ENCODE measurements at places on chromosomes 11 and 22.

GRCh38 chr11:116856423-116856822 lies 19.0 kb upstream of the APOA1 start:
- DNase-seq = no peak

- DNase-seq = no peak
Observed at GRCh38 chr11:31960126-31960525, 130.7 kb upstream of the RCN1 start.

DNA sequence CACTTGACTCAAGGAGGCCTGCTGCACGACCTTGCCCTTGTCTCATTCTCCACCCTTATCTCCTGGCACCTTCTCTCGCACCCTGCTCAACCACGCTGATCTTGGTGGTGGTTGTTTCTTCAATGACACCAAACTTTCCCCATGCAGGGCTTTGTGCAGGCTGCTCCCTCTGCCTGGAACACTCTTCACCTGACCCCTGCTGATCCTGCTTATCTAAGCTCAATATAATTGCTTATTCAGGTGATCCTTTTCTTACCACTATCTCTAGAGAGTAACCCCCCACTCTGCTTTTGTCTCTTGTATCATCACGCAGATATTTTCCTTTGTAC lies 604.4 kb downstream of the BUD13 start:
- DNase-seq = no peak

GRCh38 chr11:31822927-31823643 lies 12.0 kb upstream of the PAX6 start:
- DNase-seq = no peak

GRCh38 chr11:47327025-47327424 lies 25.5 kb downstream of the MYBPC3 start:
- no peak for DNase-seq

DNA sequence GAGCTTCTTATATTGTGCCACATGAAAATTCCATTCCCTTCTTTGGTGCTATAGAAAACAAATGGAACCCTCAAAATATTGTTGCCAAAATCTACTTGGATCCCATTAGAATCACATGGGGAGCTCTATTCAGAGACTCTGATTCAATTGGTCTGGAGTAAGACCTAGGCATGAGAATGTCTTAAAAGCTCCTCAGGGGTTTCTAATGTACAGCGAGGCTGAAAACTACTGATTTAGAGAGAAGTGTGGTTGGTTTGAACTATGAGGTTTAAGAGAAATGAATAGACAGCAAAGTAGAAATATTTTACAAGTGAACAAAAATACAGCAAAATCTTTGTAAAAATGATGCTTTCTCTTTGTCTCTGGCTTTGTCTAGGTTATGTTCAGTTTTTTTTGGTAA lies 514.7 kb downstream of the CNTN5 start:
- DNase-seq = no peak

DNA sequence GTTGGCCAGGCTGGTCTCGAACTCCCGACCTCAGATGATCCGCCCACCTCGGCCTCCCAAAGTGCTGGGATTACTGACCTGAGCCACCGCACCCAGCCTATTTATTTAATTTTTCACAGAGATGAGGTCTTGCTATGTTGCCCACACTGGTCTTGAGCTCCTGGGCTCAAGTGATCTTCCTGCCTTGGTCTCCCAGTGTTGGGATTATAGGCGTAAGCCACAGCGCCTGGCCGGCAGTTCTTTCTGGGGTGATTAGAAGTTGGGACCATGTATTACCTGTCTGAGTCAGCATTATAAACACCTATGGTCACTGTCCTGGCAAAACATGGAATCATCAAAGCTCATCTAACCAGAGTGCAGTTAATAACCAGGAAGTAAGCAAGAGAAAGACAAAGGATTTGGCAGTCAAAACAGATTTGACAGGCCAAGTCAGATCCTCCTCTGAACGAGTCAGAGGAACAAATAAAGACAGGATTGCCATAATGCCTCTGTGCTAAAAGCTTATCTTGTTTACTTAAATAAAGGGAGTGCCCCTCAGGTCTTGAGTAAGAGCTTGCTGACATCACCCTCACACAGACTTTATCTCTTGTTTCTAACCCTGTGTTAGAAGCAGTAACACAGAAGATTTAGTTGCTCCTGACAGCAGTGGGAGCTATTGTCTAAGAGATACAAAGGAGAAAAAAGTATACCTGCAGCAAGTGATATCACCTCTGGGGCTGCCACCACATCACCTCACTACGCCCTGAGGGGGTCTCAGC lies 3.7 kb downstream of the SERPIND1 start:
- no peak for DNase-seq

GRCh38 chr11:63869171-63869591 lies 30.3 kb downstream of the MARK2 start:
- no peak for DNase-seq

GRCh38 chr22:23315341-23315917 lies 135.1 kb downstream of the BCR start:
- peak; percentile 32 for DNase-seq

- no peak for DNase-seq
Observed at GRCh38 chr11:78714539-78714938, 139.9 kb upstream of the NARS2 start.

- no peak for DNase-seq
Observed at GRCh38 chr11:1655168-1656060, 25.8 kb downstream of the KRTAP5-5 start.

DNA sequence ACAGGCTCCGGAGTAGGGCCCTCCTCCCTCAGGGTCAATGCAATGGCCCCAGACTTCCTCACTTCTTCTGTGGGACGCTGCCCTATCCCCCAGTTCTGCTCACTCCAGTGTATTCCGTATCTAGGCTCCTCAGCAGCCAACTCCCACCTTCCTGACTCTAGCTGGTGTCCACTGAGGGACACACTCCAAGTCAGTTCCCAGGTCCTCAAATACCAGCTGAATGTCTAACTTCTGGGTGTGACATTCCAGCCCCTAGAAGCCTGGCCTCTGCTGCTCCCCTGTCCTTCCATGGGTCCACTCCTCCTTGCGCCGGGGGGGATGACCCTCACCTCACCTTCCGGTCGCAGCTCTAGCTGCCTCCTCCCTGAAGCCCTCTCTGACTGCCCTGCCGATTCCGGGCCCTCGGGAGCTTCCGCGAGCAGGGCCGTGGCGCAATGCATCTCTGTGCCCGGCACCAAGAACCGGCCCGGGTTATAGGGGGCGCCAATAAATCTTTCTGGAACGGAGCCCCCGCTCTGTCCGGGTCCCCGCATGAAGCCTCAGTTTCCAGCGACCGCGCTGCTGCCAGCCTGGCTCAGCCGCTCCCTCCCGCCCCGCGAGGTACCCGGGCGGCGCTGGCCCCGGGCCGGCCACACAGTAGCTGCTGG lies 15.4 kb downstream of the BAD start:
- no peak for DNase-seq

GRCh38 chr11:96906476-96906875 lies 516.7 kb downstream of the JRKL start:
- peak; percentile 24 for DNase-seq

DNA sequence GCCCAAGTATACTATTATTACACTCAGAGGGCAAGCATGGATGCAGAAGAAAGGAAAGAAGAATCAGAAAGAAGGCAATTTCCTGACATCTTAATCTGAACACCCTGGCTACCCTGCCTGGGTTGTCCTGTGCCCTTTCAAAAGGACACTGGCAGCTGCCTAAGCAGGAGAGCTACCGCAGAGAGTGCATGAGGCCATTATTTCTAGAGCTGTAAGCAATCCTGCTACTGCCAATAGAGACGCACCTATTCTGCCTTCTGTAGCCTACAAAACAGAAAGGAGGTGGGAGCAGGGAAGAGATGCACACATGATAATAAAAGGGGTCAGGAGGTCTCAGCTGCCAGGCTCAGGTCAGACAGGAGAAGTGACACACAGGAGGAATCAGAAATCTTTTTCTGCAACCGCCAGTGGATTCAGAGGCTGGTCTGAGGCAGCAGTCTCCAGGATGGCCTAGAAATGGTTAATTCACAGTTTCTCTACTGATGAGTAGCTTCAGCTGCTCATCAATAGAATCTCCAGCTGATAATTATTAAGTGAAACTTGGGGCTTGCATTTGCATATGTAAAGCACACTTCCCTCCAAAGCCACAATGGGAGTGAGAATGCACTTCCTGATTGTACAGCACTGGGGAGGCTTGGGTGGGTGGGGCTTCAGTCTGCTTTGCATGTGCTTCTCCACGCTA lies 253.9 kb downstream of the LARGE1 start:
- no peak for DNase-seq

DNA sequence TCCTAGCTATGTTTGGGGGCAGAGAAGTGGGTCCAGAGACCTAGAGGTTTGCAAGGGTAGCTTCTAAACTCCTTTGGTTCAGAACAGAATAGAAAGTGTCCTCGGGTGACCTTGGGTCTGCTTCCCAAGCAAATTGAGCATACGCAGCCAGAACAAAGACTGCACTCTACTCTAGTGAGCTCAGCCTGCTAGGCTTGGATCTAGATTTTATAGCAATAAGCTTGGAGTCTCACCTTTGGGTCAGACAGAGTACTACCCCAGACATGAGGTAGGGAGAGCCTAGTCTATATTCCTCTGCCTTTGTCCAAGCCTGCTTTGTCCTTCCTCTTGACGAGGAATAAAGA lies 52.6 kb upstream of the ELF5 start:
- no peak for DNase-seq

DNA sequence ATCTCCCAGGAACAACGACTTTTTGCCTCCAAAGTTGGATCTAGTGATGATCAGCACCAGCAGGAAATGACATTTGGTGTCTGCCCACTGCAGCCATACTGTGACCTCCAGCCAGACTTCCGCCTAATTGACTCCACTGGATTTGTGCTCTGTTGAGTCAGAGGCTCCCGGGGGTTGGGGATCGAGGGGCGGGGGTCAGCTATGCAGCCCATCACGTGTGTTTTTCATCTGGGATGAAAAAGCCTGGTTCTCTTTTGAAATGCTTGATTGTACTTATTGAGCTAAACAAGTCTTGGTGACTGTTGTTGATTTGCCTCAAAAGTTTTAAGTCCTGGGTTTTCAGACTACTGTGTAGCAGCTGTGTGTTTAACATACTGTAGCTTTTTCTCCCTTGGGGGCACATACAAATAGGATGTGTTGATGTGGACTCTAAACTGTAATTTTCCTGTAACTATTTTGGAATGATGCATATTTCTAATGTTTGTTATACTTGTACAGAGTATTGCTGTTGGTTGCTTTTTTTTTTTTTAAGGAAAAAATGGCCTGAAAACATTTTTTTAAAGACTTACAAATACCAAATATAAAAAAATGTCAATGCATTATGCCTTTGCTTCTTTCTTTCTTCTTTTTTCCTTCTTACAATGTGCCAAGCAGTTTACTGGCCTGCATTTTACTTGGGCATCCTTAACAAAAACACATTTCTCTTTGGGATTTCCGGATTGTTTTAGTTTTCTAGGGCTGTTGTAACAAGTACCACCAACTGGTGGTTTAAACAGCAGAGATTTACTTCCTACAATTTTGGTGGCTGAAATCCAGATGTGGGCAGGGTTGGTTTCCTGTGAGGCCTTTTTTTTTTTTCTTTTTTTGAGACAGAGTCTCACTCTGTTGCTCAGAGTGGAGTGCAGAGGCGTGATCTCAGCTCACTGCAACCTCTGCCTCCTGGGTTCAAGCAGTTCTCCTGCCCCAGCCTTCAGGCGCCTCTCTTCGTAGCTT lies 46.1 kb upstream of the OR4B1 start:
- DNase-seq = no peak

DNA sequence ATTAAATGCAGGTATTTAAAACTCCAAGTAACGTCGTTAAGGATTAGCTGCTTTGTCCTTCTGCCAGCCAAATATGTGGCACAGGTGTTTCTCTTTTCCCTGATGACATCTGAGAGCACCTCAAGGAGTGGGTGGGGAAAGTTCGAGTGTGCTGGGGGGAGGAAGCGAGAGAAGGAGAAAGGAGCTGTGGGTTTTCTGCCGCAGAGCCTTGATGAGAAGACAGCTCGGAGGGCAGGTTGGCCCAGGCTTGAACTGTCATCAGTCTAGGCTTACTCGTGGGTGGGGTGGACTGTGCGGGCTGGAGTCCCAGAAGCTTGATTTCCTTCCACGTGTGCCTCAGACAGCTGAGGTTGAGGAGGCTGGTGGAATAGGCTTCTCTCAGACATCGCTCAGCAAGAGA lies 15.2 kb upstream of the SORL1-AS1 start:
- DNase-seq = no peak

GRCh38 chr11:32316232-32316631 lies 119.1 kb downstream of the WT1 start:
- DNase-seq = no peak

DNA sequence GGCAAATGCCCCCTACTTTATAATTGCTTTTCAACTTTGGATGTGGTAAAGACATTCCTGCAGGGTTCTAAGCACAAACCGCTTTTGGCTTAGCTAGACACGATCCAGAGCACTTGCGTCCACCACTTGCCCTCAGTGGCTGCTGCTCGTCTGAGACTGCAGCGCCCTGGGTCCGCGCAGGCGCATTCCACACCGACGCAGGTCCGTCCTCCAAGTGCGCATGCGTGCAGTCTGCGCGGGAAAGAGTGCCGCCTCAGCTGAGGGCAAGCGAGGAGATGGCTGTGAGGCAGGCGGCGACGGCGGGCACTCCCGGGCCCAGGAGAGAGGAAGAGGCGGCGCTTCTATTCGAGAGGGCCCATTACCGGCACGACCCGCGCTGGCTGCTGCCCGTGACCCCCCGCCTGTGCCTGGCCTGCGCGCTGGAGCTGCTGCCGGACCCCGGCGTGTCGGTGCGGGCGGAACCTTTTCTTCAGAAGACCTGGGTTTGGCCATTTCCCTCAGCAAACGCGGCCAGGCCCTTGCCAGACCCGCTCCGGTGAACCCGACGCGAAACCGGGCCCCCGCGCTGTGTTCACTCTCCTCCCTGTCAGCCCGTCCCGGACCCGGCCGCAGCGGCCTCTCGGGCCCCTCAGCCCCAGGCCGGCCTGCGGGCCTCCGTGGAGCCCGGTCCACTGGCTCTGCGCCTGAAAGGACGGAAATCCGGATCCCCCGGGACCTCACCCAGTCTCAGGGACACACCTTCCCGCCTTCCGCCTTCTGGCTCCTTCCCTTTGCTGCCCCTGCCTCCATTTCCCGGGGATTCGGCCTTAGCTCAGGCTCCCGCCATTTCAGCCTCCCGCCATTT lies at the start of gene MEI1:
Gene MEI1, plus strand, starts transcription at position 240 of the 844 bp plus-strand sequence. Its CDS starts 36 bp downstream, at position 276.
- peak; percentile 73 for DNase-seq

DNA sequence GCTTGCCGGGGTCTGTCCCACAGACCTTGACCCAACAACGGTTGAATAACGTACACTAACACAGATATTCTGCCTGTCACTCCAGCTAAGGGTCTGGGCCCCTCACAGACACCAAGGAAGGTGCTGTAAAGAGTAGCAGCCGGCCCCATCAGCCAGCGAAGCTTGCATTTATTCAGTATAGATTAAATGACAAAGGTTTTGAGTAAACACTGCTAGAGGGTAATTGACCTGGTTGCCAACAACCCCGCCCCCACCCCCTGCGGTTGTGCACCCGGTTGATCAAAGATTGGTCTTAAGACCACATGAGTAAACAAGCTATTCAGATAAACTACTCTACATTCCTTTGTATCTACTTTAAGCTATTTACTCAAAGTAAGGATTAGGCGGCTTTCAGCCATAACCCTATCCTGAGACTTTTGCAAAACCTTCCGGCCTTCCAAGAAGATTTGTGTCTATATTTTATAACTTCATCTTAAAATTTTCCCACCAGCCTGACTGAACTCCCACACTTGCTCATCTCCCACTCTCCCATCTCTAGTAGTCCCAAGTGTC lies 4.8 kb upstream of the CKAP5 start:
- DNase-seq = no peak
